ENCODE measurements at places on chromosomes 7 and 10.

- no peak for DNase-seq
These were observed 41.3 kb upstream of the ANK3 start for GRCh38 chr10:60430836-60431597.

- DNase-seq: no peak
These were observed 10.1 kb upstream of the GATA3 start for GRCh38 chr10:8044331-8044907.

DNA sequence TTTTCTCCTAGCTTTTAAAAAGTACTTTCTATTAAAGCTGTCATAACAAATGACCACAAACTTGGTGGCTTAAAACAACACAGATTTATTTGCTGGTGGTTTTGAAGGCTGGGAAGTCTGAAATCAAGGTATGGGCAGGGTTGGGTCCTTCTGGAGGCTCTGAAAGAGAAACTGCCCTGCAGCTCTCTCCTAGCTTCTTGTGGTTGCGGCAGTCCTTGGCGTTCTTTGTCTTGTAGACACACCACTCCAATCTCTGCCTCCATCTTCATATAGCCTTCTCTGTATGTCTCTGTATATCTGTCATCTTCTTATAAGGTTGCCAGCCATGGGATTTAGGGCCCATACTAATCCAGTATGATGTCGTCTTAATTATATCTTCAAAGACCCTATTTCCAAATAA, 79.4 kb upstream of the PRR15 start:
- DNase-seq: no peak

- DNase-seq: no peak
These were observed 49.8 kb downstream of the STK31 start for GRCh38 chr7:23759671-23760391.

DNA sequence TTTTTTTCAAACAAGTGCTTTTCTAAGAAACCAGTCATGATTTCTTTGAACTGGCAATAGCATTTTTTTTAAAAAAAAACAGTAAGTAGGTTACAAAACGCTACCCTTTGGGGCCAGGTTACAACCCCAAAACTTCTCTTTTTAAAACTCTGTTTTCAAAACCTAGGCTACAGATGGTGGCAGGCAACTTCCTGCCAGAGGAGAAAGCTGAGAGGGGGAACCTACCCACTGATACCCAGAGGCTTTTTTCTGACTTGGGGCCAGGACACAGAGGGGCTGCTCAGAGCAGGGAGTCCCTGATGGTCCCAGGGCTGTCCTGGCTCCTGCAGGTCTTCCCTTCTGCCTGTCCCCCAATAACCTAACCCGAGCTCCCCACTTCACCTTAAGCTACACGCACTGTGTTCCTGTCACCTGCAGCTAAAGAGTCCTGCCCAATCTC, 6.9 kb downstream of the STN1 start:
- no peak for DNase-seq

- DNase-seq: no peak
These were observed 19.1 kb downstream of the ABLIM1 start for GRCh38 chr10:114638821-114639625.

- no peak for DNase-seq
These were observed 6.7 kb upstream of the LRGUK start for GRCh38 chr7:134120405-134120804.

DNA sequence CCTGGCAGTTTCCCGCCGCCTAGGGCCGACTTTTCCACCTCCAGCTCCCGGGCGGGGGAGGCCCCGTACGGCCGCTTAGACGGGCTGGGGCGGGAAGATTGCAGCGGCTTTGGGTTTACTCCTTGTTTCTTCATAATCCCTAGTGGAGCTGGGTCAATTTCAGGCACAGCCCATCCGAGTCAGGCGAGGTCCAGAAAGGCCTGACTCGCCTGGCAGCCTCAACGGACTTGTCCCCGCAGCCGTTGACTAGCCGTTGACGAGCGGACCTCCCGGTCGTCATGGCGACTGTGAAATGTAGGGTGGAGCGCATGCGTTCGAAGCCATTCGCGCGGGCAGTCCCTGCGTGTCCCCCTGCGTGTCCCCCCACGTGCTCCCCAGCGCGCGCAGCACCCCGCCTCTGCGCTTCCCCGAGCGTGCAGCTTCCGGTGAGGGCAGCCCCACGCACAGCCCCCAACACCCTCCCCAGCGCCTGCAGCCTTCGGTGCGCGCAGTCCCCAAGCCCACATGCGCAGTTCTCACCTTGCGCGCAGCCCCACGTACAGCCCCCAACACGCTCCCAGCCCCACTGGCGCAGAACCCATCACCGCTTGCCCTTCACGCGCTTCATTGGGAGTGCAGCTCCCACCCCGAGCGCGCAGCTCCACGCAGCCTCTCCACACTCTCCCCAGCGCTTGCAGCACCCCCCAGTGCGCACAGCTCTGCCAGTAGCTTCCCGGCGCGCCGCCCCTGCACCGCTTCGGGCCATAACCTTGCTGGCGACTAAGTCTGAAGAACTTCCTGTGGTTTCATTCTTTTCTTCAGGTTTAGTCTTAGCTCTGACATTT, 67.8 kb downstream of the TBX20 start:
- no peak for DNase-seq

DNA sequence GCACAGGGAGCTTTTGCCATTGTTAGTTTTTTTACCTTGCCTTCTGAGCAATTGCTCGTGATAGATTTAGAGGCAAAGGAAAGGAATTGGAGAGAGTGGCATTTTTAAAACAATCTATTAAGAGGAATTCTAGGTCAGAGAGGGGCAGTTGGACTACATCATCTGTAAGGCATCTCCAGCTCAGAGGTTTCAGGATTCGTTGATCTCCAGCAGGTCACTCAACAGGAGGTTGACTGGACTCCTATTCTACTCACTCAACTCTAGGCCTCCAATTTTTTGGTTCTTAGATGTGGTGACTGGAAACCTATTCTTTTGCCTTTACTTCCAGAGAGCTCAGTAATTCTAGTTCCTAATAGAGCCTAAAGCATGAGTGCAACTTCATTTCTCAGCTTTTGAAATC, 42.8 kb downstream of the TBXAS1 start:
- no peak for DNase-seq

- DNase-seq: no peak
These were observed 192.7 kb downstream of the KIF20B start for GRCh38 chr10:89894051-89894450.

GRCh38 chr7:20797042-20797461, 10.4 kb upstream of the SP8 start:
- no peak for DNase-seq

- peak; percentile 17 for DNase-seq
These were observed 43.2 kb upstream of the FAM133B start for GRCh38 chr7:92633211-92633906.

GRCh38 chr10:123643315-123643714, 22.8 kb upstream of the GPR26 start:
- no peak for DNase-seq

- no peak for DNase-seq
These were observed 258.1 kb downstream of the PAXIP1 start for GRCh38 chr7:154744861-154745258.

DNA sequence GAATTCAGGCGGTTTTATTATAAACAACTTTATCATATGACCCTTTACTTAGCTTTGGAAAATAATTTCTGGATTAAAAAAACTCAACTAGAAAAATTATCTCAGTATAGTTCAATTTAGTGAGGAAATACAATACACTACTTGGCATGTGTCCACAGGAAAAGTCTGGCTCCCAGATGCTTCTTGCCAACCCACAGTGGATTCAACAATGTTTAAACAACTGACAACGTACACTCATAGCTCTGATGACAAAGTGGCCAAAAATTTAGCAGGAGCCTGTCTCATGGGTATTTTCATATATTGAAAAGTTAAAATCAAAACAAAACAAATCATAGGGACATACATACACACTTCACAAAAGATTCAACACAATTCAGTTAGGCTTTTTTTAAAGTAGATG, 158.8 kb downstream of the SKAP2 start:
- no peak for DNase-seq

- no peak for DNase-seq
These were observed 9.8 kb downstream of the SAP25 start for GRCh38 chr7:100563809-100564400.

- no peak for DNase-seq
These were observed 153.9 kb downstream of the LRMDA start for GRCh38 chr10:75585294-75585693.

- DNase-seq: no peak
These were observed 6.4 kb upstream of the CFAP69 start for GRCh38 chr7:90238583-90238982.

DNA sequence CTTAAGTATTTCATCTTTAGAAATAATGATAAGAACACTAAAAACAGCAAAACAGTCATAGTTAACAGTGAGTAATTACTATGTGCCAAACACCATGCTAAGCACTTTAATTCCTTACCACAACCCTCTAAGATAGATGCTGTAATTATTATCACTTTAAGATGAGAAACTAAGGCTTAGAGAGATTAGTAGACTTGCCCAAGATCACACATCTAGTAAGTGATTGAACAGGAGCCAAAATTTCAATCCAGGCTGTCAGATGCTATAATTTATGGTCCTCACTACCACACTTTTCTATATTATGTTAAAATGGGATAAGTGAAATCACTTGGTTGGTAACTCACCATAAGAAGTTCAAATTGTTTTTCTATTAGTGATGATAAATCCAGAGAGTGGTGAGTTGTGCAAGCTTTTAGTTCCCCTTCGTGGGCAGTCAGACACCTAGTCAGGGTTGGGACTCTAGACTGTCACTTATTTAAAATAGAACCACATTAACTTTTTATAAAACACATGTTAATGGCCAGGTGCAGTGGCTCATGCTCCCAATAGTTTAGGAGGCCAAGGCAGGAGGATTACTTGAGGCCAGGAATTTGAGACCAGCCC, 85.9 kb upstream of the GATA3 start:
- no peak for DNase-seq

DNA sequence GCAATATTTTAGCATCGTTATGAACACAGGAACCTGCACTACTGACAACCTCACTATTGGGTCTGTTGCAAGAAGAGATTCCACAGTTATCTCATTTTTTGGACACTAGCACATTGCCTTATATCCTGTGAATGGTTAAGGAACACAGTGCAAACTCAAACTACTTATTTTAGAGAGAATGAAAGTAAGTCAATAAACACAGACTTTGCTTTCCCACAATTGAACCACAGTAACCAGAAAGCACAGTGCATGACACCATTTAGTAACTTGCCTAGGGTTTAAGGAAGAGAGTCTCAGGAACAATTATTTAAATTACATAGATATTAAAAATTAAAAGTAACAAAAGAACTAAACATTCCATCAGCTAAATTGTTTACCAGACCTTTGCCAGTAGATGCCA, 468.8 kb downstream of the ZWINT start:
- DNase-seq: no peak

DNA sequence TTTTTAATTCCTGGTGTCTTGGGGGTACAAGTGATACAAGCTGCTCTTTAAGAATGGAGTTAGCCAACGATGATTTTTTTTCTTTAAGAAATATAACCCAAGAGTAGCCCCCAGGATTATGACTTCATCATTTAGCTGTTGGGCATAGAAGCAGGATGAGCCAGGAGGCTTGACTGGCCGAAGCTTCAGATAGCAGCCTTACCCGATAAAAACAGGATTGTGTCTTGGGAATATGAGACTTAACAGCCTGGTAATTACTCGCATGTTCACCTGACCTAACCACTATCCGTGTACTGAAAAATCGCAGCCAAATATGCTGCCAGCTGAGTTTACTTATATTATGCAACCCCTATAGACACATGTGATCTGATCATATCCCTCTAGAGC, 346.0 kb upstream of the BMPER start:
- DNase-seq: no peak

- no peak for DNase-seq
These were observed 76.2 kb upstream of the TMEM168 start for GRCh38 chr7:112866424-112866823.

DNA sequence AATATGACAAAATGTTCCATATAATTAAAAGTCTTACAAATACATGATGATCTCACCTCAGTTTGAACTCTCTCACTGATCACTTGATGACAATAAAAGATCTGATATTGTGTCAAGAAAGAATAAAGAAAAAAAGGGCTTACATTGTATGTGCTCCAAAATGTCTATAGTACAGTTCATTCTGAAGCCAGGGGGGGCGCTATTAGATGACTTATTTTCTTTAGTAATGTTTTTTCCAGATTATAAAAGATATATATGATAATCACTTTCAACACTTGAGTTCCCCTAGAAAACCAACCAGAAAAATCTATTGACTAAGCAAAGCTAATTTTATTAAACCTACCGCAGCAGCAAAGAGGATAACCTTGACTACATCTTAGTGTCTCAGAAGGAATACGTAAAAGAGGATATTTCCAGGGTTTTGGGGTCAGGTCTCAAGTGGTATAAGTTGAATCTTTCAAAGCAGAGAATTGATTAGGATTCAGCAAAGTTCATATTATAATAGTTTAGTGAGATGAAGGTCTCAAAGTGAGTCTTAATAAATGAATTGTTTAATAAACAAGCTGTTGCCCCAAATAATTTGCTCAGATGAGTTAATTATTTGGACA, 55.8 kb downstream of the PTN start:
- DNase-seq: no peak

DNA sequence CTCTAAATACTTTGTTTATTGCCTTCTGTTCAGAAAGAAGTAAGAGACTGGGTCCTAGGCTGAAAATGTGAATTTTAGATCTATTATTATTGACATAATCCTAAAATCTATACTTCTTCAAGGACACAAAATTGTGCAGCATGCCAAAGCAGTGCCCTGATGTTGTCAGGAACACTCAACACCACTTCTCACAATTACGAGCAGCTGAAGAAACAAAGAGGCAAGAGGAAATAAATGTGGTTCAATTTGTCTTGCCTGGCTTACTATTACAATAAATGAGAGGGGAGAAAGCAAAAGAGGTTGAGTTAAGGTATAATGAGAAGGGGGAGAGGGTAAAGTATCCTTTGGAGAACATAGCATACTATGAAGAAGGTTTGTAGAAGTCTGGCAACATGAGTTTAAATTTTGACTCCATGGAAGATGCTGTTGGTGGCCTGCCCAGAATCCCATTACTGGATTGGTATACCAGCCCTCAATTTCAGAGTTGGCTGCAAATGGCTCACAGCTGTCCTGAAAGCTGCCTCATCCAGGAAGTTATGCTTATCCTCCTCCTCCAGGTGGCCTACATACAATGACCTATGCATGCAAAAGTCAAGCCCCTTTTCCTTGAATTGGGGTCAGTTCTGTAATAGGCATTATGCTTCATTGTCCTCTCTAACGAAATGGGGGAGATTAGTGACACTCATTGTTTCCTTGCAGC, 274.6 kb upstream of the SMIM30 start:
- DNase-seq: no peak

DNA sequence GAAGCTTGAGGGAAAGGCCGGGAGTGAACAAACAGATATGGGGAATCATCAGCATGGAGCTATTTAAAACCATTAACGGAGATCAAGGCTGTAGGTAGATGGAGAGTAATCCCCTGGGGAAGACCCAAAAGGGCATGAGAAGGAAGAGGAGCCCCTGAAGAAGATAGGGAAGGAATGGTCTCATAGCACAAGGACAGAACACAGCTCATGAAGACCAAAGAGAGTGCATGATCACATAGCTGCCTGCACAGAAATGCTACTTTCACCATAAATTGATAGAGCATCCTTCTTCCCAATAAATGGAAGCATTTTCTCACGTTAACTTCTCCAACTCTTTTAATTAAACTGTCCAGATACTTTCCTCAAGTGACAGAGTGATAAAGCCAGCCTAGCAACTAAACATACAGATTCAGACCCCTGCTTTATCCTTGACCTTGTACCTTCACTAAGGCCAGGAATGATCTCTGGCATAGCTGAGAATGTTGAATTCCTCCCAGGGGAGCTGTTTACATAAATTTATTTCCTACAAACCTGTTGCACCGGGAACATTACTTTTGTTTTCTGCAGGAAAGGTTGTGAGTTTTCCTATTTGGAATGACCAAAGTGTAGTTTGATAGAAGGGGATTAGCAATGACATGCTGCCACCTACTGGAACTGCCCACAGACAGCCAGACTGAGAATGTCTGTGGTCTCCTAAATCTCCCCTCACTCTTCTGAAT, 110.8 kb upstream of the LRGUK start:
- DNase-seq: no peak
